ENCODE measurements at places on chromosomes 6 and 20. TPM values are rescaled to one million over a fixed set of nuclear protein-coding genes. Genes with fewer than 3 reads are reported as not detected.

The PLAGL1 gene
- total RNA-seq: 1.5 TPM

The DDAH2 gene
- 134 TPM for total RNA-seq

The QRSL1 gene
- 16.2 TPM for total RNA-seq

The MUC22 gene
- not detected for total RNA-seq

The PSMB8 gene
- total RNA-seq: 131 TPM

The SYCP2L gene
- total RNA-seq: 0.57 TPM

The MRAP2 gene
- total RNA-seq: 0.86 TPM

The AKAP12 gene
- 173 TPM for total RNA-seq

The SLC35D3 gene
- not detected for total RNA-seq

The CLDN20 gene
- not detected for total RNA-seq

The GPX6 gene
- not detected for total RNA-seq

The EDN1 gene
- 24.0 TPM for total RNA-seq

The HLA-DMA gene
- 0.78 TPM for total RNA-seq

The CLVS2 gene
- total RNA-seq: not detected

The TMEM244 gene
- total RNA-seq: not detected

The ABCF1 gene
- total RNA-seq: 45.7 TPM

The GPSM3 gene
- total RNA-seq: 3.1 TPM

The COL20A1 gene
- total RNA-seq: not detected

The PPDPF gene
- total RNA-seq: 70.6 TPM

The CGA gene
- not detected for total RNA-seq

The C20orf202 gene
- total RNA-seq: not detected

The SGK2 gene
- total RNA-seq: not detected

The TTK gene
- total RNA-seq: 63.1 TPM

The TMEM170B gene
- 4.0 TPM for total RNA-seq

The LGSN gene
- total RNA-seq: not detected

The COL21A1 gene
- total RNA-seq: not detected

The CYP39A1 gene
- not detected for total RNA-seq

The POU5F1 gene
- total RNA-seq: not detected

The EYA2 gene
- total RNA-seq: not detected

The LYRM2 gene
- total RNA-seq: 40.4 TPM

The SLC22A23 gene
- 8.2 TPM for total RNA-seq

The SPATS1 gene
- total RNA-seq: not detected

The PRSS16 gene
- total RNA-seq: 0.62 TPM

The PKIB gene
- total RNA-seq: 4.1 TPM

The ARMH2 gene
- total RNA-seq: not detected

The MAK gene
- total RNA-seq: 0.02 TPM

The VSX1 gene
- total RNA-seq: not detected
